ENCODE measurements at places on chromosomes 1 and 21.

- no peak for DNase-seq
Measured at GRCh38 chr1:184716158-184716557, 38.5 kb downstream of the EDEM3 start.

GRCh38 chr1:110671361-110671760 lies 3.4 kb downstream of the KCNA3 start:
- DNase-seq = no peak

DNA sequence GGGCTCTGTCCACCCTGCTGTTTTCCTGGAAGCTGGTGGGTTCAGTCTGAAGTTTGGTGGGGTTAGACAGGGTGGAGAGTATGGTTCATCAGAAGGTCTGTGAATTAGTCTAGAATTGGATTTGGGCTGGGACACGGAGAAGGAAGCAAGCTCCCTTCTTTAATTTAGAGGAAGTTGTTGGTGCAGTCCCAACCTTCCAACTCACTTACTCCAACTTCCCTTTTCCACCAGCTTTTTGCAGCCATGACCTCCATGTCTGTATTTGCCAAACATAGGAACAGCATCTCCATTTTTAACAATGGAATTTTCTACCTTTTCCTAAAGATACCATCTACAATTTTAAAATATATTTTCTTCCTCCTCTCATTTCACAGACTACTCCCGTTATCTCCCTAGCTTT lies 28.5 kb upstream of the PRELP start:
- no peak for DNase-seq

- no peak for DNase-seq
Measured at GRCh38 chr21:23452384-23453083, 2154.7 kb downstream of the MRPL39 start.
